ENCODE measurements at places on chromosomes 4 and X.

DNA sequence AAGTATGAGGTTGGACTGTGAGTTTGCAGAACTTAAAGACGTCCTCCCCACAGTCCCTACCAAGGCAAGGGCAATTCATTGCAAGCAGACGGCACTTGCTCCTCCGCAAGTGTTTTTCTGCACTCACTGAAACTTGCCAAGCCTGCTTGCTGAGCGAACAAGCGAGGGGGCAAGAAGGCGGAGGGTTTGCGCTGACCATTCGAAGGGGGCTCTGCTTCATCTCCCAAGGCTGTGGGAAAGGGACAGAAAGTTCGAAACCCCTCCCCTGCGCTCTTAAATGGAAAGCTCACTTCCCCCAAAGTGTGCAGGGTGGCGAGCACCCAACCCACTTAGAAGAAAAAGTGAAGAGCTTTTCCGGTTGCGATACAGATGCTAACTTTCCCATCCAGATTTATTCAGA lies 1.4 kb downstream of the MID1 start:
- H3K27me3 ChIP-seq = peaks cover 18% of the 10 kb centered on the region
- H3K4me3 ChIP-seq = peak overlapping the region; percentile 48
- H3K4me1 ChIP-seq = peaks cover 15% of the 10 kb centered on the region
- no peaks in the 10 kb centered on the region for H3K36me3 ChIP-seq
- no peak for DNase-seq

DNA sequence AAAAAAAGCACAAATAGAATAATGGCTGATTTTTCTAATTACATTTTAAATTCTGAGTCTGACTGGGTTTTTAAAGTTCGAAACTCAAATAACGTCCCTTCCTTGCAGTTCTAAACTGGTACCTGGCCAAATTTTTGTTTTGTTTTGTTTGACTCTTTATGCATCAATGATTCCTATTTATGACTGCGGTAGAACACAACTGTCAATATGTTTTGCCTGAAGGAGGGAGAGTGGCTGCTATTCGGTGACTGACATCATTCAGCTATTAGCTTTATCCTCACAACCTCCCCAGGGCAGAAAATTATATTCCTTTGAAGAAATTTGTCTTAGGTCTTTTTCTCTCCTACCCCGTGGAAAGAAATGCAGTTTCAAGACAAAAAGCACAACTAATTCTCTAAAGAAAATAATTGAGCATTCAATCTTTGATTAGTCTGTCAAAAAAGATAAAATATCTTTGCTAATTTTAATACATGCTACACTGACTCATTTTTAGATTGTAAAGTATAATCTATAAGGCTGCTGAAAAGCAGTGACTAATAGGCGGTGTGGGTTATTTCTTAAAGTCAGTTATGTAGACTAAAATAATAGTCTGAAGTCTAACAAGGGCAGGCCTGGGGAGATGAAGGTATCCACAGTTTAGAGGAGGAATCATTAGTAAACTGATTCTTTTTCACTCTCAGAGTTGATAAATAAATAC lies 61.9 kb downstream of the TMEM150C start:
- DNase-seq = no peak
- H3K4me3 ChIP-seq = no peak overlapping the region
- no peaks in the 10 kb centered on the region for H3K36me3 ChIP-seq
- H3K4me1 ChIP-seq = no peaks in the 10 kb centered on the region

- no peaks in the 10 kb centered on the region for H3K36me3 ChIP-seq
- H3K4me3 ChIP-seq = no peak overlapping the region
- H3K4me1 ChIP-seq = peaks cover 7% of the 10 kb centered on the region
- H3K27me3 ChIP-seq = peaks cover 50% of the 10 kb centered on the region
- H3K27ac ChIP-seq = no peak overlapping the region
- DNase-seq = no peak
Observed at GRCh38 chr4:110032603-110033002, 119.9 kb downstream of the EGF start.

- DNase-seq = no peak
- no peaks in the 10 kb centered on the region for H3K4me1 ChIP-seq
- no peak overlapping the region for H3K4me3 ChIP-seq
- peaks cover 4% of the 10 kb centered on the region for H3K27me3 ChIP-seq
- H3K27ac ChIP-seq = no peak overlapping the region
Observed at GRCh38 chr4:89196056-89196674, 84.8 kb downstream of the TIGD2 start.

DNA sequence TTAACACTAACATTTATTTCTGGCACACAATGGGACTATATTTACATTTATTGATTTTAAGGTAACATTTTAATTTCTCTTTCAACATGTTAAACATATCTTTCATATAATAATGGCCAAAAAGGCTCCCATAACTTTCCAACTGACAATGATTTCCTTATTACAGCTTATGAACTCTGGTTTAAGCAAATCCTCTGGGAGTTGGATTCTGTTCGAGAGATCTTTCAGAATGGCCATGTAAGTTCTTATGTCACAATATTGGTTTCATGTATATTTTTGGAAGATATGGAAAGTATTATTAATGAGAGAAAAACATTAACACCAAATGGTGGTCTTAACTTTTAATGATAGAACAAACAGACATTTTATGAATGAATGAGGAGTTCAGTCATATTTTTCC lies 4.1 kb downstream of the TDO2 start:
- no peaks in the 10 kb centered on the region for H3K27me3 ChIP-seq
- H3K4me3 ChIP-seq = no peak overlapping the region
- no peak overlapping the region for H3K27ac ChIP-seq
- no peak for DNase-seq
- H3K36me3 ChIP-seq = no peaks in the 10 kb centered on the region

GRCh38 chr4:53863158-53863557 lies 201.2 kb downstream of the CHIC2 start:
- H3K36me3 ChIP-seq = no peaks in the 10 kb centered on the region
- no peak for DNase-seq
- H3K4me1 ChIP-seq = no peaks in the 10 kb centered on the region
- H3K27me3 ChIP-seq = no peaks in the 10 kb centered on the region
- H3K27ac ChIP-seq = no peak overlapping the region

All from activated B cell treated with CpG ODN at 0.5 μM for 24 hours (primary cell).